A375 (cell line): ENCODE measurements at places on chromosomes 12 and 14. TPM values are rescaled to one million over a fixed set of nuclear protein-coding genes. Genes with fewer than 3 reads are reported as not detected.

The DEGS2 gene
- total RNA-seq = not detected in 2 replicates

The PLEKHD1 gene
- 0.05 TPM in 1 of 2 replicates, not detected in the other for total RNA-seq

The PTPN6 gene
- 0.88 and 2.8 TPM in 2 replicates for total RNA-seq

The KRT8 gene
- total RNA-seq = 32.2 and 33.6 TPM in 2 replicates

The MANSC1 gene
- 7.0 and 10.2 TPM in 2 replicates for total RNA-seq

The FSCB gene
- not detected in 2 replicates for total RNA-seq

The KCNA5 gene
- total RNA-seq = not detected in 2 replicates

The CNIH1 gene
- total RNA-seq = 22.2 and 46.6 TPM in 2 replicates

The KRT74 gene
- not detected in 2 replicates for total RNA-seq

The SLC2A14 gene
- total RNA-seq = not detected in 2 replicates

The KLRF1 gene
- total RNA-seq = not detected in 2 replicates

The VRTN gene
- total RNA-seq = not detected in 2 replicates

The ANKS1B gene
- total RNA-seq = 0.85 TPM in 1 of 2 replicates, not detected in the other

The CCDC177 gene
- total RNA-seq = not detected in 2 replicates

The CMTM5 gene
- total RNA-seq = 0.64 and 0.98 TPM in 2 replicates

The CD27 gene
- total RNA-seq = not detected in 2 replicates

The KRT71 gene
- total RNA-seq = not detected in 2 replicates

The LRP1 gene
- total RNA-seq = 19.3 and 21.0 TPM in 2 replicates

The ATL1 gene
- 0.30 and 0.61 TPM in 2 replicates for total RNA-seq

The MYF5 gene
- total RNA-seq = not detected in 2 replicates

The RIN3 gene
- total RNA-seq = 3.7 and 6.7 TPM in 2 replicates

The HCAR1 gene
- 0.11 TPM in 1 of 2 replicates, not detected in the other for total RNA-seq

The CLEC4C gene
- total RNA-seq = not detected in 2 replicates
